Osteoblast (primary cell): ENCODE measurements at places on chromosomes 7 and 10.
A peak's percentile ranks its signal among the peaks of the same experiment; 100 is the strongest.

GRCh38 chr10:110919349-110919931, at the start of gene SHOC2:
SHOC2 (plus strand) TSS chr10:110919604; CDS start chr10:110964359, 44,755 bp downstream.
- peak; percentile 97 for DNase-seq

GRCh38 chr7:55570939-55571338, 1.4 kb downstream of the VOPP1 start:
- DNase-seq = peak; percentile 91

DNA sequence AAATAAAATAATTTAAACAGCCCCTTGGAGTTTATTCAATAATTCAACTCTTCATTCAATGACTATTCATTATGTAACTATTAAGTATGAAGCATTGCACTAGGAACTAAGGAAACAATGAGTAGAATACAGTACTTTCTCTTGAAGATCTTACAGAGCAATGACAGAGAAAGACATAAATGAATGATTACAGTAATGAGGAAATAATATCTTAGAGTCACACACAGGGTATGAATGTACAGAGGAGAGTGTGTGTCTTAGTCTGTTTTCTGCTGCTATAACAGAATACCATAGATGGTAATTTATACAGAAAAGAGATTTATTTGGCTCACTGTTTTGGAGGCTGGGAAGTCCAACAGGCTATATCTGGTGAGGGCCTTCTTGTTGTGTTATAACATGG, 120.5 kb upstream of the NRBF2 start:
- DNase-seq = no peak

DNA sequence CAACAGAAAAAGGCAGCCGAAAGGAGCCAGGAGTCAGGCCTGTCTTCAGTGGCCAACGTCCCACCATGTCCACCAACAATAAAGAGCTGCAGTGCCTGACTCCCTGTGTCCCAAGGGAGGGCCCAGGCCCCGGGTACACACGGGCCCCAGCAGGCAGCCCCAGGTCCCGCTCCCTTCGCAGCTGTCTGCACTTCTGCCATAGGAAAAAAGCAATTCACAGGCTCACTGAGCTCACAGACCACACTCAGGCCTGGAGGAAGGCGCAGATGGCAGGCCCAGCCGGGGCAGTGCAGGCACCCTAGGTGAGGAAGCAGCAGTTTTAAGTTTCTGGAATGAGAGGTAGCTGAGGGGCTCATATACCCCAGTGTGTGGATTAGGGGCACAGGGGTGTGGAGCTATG, 100.5 kb downstream of the PRKAG2 start:
- DNase-seq = no peak

DNA sequence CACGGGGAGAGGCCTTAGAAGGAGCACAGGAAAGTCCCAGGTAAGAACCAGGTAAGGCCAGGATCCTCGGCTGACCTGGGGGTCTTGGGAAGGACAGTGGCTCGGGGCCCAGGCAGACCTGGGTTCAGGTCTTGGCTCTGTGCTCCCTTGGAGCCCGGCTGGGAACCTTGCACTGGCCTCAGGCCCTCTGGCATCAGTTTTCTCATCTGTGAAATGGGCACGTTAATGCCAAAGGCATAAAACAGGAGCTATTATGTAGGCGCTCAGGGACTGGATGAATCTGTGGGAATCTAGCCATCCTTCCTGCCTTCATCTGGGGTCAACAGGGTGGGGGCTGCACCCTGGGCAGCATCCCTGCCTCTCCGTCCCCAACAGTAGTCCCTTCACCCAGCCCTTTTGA, 8.3 kb upstream of the SLC29A4 start:
- DNase-seq = no peak

DNA sequence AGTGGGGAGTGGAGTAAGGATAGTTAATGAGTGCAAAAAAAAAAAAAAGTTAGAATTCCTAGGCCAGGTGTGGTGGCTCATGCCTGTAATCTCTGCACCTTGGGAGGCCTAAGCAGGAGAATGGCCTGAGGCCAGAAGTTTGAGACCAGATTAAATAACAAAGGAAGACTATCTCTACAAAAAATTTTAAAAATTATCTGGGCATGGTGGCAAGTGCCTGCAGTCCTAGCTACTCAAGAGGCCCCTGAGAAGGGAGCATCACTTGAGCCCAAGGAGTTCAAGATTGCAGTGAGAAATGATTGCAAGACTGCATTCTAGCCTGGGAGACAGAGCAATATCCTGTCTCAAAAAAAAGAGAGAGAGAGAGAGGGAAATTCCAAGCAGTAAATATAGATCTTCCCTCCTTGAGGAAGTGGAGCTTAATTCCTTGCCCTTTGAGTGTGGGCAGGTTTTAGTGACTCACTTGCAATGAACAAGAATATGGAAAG, 19.5 kb upstream of the CSTF2T start:
- no peak for DNase-seq

DNA sequence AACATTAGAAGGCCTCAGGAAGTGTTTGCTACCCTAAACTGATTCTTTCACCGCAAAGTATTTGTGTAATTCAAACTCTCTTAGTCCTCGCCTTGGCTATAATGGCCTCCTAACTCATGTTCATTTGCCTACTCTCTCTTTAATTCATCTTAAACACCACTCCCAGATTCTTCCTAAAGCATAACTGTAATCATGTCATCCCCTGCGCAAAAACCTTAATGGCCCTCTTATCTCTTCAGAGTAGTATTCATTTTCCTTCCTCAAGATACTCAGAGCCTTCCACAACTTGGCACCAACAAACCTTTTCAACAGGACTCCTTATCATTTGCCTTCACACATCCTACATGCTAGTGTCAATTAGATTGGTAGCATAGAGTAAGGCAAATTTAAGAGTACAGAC, 42.9 kb downstream of the CSTF2T start:
- no peak for DNase-seq

DNA sequence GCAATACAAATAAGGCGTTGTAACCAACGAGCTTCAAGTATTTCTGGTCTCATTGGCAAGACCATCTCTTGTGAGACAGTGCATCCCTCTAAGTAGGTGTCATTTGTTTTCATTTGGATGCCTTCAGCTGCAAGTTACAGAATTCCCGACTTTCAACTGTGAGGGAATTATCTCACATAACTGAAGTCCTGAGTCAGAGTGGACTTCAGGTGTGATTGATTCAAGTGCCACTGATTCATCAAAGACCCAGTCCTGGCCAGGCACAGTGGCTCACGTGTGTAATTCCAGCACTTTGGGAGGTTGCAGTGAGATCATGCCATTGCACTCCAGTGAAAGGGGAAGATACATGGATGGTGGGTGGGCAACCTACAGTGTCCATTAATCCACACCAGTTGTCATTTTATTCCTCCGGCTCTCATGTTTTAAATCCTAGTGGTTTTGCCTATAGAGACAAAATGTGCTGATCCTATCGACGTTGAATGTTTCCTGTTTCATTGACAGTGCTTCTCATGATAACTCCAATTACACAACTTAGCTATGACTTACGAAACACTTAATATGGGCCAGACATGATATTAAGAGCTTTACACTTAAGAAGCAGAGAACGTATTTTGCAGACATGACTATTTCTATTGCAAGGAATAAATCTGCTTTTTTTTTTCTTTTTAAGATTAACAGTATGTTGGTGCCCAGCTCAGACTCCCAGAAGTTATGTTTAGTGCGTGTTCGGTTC, 268.0 kb downstream of the FRMD4A start:
- DNase-seq = no peak

DNA sequence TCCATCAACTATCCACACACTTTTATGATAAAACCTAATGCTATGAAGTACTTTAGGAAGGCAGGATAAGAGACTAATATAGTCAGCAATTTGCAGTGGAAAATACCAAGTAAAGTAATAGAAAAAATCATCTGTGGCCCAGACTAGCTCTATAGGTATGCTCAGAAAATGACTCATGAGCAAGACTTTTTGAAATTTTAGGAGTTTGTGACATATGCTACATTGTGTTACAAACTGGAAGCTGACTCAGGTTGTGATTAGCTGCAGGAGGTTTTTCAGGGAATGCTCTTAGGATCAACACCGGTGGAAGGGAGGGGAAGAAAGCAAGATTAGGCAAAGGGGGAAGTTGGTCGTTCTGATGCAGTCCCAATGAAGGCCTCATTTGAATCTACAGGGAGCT, 56.1 kb downstream of the FEZF1 start:
- DNase-seq = no peak

DNA sequence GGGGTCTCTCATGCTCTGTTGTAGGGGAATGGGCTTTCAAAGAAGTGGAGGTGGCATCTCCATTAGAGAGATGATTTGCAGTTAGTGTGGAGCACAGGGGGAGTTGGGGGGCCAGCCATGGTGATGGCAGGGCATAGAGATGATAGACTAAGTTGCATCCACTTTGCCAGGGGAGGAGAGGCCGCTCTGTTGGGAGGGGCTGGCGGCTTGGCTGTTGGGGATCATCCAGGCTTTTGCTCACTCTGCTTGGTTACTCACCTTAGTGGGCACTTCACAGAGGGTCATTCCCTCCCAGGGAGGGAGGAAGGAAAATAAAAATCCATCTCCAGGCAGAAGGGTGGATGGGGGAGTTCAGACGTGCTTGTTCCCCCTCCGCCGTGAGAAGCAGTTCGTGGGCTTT, 31.4 kb upstream of the CDH23 start:
- no peak for DNase-seq

- no peak for DNase-seq
Measured at GRCh38 chr10:117736655-117737054, 194.1 kb downstream of the EMX2 start.

GRCh38 chr10:82813856-82814255, 938.9 kb downstream of the NRG3 start:
- no peak for DNase-seq

GRCh38 chr10:97109547-97109946, 76.2 kb downstream of the SLIT1 start:
- no peak for DNase-seq

DNA sequence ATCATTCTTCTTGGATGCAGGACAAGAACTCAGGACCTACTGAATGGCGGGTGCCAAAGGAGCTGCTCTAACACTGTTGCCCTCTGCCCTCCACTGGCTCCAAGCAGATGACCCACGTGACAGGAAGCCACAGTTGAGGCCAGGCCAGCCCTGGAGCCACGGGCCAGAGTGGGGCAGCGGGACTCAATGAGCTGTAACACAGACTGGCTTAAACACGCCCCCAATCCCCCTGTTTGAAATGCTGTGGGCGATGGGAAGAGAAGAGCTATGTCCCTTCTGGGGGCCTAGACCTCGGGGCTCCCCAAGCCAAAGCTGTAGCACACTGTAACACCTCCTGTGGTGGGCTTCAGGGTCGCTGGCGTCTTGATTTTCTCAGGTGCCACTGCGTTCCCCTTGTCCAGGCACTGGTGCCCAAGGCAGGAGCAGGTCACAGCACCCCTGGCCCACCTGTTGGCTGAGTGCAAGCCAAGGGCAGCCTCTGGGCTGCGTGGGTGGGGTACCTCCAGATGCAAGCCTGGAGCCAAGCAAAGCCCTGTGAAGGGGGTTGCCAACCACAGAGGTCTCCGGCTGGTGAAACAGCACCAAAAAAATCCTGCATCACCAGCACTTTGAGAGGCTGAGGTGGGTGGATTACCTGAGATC, 18.6 kb upstream of the ZMIZ2 start:
- no peak for DNase-seq

- DNase-seq = no peak
Measured at GRCh38 chr7:159032753-159033472, 111.8 kb downstream of the VIPR2 start.

GRCh38 chr7:100888988-100889750, at the start of gene UFSP1:
UFSP1 (minus strand) TSS chr7:100889715; CDS start chr7:100889271, 444 bp downstream.
- DNase-seq = peak; percentile 90

DNA sequence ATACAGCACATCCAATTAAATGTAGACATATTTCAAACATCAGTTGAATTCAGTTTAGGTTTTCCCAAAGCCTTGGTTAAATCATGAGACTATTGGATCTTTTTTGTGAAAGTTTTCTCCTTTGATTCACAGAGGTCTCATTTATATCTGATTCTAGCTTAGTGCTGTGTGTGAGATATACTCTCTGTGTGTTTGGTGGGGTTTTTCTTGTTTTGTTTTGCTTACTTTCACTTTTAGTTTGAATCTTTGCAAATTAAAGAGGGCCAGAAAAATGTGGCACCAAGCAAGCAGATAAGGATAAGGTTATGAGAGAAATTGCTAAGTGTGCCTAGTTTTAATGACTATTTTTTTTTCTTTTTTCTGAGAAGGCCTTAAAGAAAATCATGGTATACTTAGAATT, 12.6 kb upstream of the OR6B1 start:
- DNase-seq = no peak

DNA sequence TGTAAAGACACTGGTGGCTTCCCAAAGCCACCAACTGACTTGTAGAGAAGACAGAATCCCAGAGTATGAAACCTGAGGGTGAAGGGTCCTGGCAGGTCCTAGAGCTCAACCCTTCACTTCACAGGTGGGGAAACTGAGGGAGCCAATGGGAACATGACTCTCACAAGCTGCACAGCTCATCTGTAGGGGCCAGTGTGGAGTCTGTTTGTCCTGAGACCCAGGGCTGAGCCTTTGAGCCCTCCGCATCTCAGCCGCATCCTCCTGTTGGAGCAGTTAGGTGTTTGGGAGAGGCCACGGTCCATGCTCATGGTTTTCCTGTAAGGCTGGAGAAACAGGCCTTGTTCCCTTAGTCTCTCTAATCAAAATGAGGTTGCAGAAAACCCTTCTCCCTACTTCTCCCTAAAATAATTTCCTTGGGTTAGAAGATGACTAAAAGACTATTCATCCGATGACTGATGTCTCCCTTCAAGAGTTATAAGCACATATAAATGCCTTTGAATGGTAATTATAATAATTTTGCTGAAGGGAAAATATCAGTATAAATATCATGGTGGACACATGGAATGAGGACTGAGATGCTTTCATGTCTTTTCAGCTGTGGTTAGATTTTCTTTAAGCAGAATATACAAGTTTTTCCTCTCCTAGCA, 10.3 kb downstream of the HTRA1 start:
- peak; percentile 35 for DNase-seq

DNA sequence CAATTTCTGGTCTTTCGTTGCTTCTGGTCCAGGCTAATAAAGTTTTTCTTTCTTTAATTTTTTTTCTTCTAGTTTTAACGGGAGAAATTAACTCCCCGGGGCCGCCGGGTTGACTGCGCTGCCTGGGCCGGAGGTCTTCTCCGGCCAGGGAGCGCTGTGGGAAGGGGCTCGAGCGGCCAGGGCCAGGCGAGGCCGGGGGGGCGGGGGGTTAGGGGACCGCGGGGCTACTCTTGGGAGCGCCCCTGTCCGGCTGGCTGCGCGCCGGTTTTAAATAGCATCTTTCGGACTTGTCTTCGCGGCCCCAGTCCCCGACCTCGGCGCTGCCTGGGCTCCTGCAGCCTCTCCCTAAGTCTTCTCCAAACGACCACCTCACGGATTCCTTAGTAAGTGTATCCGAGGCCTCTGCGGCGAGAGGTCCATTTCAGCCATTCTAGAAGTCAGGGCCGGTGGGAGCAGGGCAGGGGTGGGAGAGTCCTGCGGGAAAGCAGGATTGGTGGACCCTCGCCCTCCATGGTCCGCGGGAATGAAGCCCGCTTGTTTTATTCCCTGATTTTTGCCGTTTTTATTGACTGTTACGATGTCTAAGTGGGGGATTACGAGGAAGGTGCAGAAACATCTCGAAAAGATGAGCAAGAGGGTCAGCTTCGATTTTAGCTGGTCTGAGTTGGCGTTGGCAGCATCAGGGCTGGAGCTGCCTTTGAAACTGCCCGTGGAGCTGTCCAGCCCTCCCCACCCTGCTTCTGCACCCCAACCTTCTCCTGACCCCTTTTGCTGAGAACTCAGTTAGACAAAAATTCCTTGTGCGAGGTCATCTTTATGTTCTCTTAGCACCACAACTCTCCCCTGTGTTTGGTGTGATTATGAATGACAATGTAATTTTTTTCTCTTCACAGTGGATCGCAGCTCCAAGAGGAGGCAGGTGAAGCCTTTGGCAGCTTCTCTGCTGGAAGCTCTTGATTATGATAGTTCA, 555 bp downstream of the PHF14 start:
- peak; percentile 63 for DNase-seq

- DNase-seq = no peak
Measured at GRCh38 chr10:58330431-58330830, 4.4 kb upstream of the UBE2D1 start.

- no peak for DNase-seq
Measured at GRCh38 chr10:59376846-59377245, 14.5 kb upstream of the FAM13C start.
